Mesothelial cell of epicardium (in vitro differentiated cells): ENCODE measurements at places on chromosomes 7 and 10.
A peak's percentile ranks its signal among the peaks of the same experiment; 100 is the strongest.

- DNase-seq = no peak
Measured at GRCh38 chr10:73937333-73938043, 26.6 kb downstream of the PLAU start.

GRCh38 chr7:43785420-43785819 is 26.9 kb downstream of the BLVRA start:
- peak; percentile 36 for DNase-seq

DNA sequence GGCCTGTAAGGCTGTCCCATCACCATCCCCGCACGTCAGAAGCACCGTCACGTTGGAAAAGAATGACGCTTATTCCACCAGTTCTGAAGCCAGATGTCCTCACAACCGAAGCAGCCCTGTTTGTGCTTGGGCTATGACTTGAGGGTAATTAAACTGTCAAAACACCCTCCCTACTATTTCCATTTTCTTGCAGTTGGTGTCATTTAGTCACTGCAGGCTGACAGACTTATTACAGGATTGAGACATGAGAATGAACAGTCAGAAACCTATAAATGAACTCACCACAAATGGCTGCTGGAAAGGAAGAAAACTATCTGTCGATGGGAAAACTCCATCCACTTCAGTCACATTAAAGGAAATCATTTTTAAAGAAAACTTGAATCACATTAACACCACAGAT is 85.3 kb downstream of the VOPP1 start:
- DNase-seq = no peak

DNA sequence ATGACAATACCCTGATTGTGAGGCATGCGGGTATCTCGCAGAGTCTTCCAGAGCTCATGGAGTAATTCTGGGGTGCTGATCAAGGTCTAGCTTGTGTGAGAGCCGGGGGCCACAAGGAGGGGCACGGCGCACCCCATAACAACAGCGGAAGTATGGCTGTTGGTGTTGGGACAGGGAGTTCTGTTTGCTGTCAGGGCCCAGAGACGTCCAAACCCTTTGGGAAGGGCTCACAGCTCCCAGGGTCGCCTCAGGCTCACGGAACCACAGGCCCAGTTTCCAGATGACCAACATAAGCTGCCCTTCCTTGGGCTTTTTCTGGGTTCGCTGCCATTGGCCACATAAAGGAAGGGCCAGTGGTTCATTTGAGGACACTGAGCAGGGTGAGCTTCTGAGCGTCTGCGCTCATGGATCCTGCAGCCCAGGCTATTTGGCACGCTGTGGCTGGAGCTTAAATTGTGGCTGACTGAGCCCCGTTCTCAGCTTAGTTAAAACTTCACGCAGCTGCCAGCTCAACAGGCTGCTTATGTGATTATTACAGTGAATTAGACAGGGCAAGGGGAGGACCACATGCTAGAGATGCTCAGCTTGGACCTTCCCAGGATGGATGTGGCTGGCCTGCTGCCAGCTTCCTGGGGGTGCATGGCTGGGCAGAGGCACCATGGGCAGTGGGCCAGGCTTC is 92.3 kb downstream of the DNAJB6 start:
- no peak for DNase-seq

DNA sequence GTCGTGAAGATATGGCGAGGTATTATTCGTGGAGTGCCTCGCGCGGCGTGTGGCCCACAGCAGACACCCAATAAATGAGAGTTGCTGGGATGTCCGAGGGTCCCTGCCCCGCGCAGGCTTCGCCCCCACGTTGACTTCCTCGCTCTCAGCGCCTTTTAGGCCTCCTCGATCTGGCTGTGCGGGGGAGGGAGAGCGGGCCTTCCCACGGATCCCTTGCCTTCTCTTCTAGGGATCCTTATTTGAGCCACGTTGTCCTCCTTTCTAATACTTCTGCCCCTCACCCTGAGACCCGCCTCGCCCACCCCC is 660 bp downstream of the VCL start:
- DNase-seq = no peak

- no peak for DNase-seq
Measured at GRCh38 chr7:81014266-81014665, 95.4 kb upstream of the SEMA3C start.

GRCh38 chr7:130875901-130876300 is 141.9 kb upstream of the KLF14 start:
- no peak for DNase-seq

GRCh38 chr10:103982639-103983038 is 15.7 kb downstream of the SLK start:
- no peak for DNase-seq

GRCh38 chr7:53422291-53422690 is 386.9 kb downstream of the POM121L12 start:
- no peak for DNase-seq

- no peak for DNase-seq
Measured at GRCh38 chr7:26147030-26147429, 5.0 kb upstream of the NFE2L3 start.

DNA sequence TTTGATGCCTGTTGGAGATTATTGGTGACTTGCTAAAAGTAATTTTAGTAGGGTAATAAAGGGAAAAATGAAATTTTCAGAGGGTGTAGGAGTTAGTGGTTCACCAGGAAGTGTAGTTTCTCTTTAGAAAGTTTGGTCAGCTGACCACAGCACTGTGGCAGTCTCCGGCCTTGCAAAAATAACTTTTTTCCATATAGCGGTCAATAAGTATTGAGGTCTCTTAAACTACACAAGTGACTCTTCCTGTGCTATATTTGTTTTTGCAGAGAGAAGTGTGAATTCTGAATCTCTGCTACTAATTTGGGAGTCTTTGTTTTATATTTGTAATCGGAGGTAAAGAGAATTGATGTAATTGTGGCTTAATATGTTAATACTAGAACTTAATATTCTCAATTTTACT is 24.3 kb downstream of the PTPN12 start:
- no peak for DNase-seq

DNA sequence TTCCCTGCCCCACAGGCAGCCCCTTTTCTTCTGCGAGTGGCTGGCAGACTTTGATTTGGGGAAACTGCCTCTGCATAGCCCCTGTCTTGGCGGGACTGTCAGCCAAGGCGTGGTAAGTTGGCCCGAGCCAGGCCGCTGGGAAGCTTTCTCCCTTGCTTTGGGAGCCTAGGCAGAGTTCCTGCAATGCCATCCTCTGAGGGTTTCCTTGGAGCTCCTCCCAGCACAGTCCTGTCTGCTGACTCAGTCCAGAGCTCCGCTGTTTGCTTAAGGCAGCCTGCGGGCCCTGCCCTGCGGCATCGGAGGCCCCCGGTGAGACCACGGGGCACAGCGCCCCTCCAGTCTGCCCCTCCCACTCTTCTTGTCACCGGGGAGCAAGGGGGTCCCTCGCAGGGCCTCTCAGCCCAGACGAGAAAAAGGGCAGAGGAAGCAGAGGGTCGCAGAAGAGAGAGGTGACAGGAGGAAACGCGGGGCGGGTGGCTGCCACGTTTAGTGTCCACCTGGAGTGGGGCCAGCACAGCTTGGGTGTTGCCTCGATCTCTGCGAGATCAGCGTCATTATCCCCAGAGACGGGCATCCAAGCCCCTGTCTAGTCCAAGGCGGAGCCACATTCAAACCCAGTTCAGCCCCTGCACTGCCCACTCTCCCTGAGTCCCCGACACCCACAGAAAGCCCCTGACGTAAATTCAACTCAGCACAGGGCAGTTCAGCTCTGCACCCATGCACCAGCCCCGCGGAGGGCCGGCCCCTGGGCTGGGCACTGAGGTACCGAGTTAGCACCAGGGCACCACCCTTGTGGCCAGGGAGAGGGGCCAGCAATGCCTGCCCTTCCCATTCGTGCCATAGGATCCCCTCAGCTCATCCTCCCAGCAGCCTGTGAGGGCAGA is 59.0 kb upstream of the CHST15 start:
- no peak for DNase-seq

GRCh38 chr10:77837248-77837924 is 89.2 kb downstream of the DLG5 start:
- DNase-seq = no peak

- DNase-seq = peak; percentile 42
Measured at GRCh38 chr7:74612015-74612829, 45.3 kb upstream of the GTF2I start.

DNA sequence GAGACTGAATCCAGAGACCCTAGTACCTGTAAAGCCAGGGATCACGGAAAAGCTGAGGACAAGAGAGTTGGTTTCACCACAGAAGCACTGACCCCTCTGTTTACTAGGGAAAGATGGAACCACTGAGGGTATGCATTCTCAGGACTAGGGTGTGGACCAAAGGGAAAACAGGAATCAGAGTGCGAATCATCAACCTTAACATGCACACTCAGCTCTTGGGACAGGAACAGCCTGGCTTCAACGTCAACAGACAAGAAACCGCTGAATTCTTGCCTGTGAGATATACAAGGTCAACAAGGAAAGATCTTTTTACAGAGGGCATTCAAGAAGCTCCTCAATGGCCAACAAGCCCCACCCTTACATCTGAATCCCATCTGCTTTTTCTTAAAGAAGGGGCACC is 14.9 kb downstream of the TNRC18 start:
- DNase-seq = no peak

DNA sequence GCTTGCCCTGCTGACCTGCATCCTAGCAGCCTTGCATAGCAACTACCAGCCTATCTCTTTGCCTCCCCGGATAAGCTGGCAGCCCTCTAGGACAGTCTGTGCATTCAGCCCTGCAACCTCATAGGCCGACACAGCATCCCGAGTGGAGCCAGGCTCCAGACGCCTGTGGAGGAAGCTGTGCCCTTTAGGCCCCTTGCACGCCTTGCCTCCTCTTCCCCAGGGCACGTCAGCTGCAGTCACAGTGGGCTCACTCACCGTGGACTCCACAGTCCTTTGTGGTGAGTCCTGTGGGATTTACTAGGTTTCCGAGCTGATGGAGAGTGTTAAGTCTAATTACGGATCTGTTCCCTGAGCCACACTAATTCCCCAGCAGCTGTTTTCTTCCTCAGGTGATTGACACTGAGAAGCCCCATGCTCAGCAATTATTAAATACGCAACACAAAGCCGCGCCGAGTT is 540.0 kb downstream of the TCERG1L start:
- DNase-seq = no peak

DNA sequence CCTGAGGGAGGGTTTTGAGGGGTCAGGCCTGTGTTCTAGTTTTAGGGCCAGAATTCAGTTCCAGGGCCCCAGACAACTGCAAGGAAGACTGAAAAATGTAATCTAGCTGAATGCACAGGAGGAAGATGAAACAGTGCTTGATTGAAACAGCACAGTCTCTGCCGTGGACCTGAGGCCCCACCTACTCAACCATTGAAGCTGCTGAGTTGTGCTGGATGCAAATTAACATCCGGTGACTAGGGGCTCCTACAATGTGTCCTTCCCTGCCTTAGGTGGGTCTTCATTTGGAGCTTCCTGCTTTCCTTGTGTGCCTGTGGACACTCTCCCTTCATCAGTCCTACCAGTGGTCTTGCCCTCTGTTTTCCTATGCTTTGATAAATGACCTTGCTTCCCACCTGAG is 5.7 kb downstream of the GLRX3 start:
- DNase-seq = no peak

GRCh38 chr7:28748346-28748745 is 209.8 kb downstream of the TRIL start:
- no peak for DNase-seq

DNA sequence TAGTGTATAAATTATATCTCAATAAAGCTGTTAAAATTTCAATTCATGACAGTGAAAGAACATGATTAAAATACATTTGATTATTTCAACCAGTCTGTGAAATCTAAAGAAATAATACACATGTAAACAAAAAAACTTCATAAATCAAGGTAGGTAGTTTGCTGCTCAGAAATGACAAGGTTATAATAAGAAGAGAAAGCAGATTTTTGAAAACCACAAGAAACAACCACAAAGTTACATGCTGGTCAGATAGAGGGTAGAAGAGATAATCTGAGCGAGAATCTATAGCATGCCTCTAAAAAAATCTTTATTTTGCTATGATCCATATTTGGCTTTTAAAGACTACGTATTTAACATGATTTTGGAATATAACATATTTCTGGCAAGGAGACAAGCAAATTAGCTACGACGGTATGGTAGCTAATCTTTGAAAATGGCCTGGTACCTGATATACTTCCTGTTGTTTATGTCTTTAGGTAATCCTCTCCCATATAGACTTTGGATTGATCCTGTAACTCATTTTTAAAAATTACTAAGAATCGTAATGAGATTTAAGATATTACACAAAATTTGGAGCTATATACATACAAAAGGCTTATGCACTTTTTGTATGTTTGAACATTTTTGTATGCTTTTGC is 23.5 kb upstream of the VCL start:
- no peak for DNase-seq

- no peak for DNase-seq
Measured at GRCh38 chr10:132627666-132628531, 90.3 kb downstream of the INPP5A start.

DNA sequence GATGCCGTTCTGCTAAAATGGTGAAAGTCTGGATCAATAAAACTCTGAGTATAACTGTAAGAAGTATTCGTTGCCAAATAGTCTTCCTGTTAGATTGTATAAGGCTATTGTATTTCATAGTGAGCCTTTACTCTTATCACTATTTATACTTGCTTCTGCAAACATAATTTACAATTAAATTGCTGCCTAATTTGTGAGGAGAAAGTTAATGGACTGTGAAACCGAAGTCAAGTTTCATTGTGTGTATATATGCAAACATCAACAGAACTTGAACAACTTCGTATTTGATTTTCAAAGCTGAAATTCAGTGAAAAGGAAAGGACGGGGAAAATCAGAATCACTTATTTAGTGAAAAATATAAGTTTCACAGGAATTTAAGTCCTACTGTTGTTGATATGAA is 135.9 kb upstream of the CCDC6 start:
- DNase-seq = no peak

DNA sequence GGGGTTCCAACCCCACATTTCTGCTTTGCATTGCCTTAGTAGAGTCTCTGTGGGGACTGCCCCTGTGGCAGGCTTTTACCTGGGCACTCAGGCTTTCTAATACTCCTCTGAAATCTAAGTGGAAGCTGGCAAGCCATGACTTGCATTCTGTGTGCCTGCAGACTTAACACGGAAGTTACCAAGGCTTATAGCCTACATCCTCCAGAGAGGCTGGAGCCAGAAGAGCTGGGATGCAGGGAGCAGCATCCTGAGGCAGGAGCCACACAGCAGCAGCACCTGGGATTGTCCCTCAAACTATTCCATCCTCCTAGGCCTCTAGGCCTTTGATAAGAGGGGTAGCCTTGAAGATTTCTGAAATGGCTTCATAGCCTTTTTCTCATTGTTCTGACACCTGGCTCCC is 22.1 kb upstream of the ABCC2 start:
- DNase-seq = no peak

GRCh38 chr10:18144928-18145327 is 4.7 kb downstream of the CACNB2 start:
- no peak for DNase-seq

DNA sequence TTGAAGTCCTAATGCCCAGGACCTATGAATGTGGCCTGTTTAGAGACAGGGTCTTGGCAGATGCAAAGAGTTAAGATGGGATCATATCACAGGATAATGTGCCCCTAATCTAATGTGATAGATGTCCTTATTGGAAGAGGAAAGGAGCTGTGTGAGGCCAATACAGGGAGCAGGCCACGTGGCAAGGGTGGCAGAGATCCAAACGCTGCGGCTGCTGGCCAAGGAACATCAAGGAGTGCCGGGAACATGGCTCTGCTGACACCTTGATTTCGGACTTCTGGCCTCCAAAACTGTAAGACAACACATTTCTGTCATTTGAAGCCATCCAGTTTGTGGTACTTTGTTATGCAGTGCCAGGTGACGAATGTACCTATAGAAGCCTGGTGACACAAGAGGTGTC is 37.7 kb upstream of the EZH2 start:
- DNase-seq = no peak
